ENCODE measurements at places on chromosomes 16 and 17.

DNA sequence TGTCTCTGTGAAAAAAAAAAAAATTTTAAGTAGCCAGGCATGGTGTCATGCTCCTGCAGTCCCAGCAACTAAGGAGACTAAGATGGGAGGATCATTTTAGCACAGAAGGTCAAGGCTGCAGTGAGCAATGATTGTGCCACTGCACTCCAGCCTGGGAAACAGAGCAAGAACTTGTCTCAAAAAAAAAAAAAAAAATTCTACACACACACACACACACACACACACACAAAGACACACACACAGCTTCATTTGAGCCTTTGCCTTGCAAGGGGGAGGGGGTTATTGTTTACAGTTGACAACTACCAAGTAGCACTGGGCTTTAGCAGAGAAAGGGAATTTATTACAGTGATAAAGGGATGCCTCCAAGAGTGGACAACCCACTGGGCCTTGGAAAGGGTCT lies 4.9 kb upstream of the POLR3E start:
- no peak for ATAC-seq

DNA sequence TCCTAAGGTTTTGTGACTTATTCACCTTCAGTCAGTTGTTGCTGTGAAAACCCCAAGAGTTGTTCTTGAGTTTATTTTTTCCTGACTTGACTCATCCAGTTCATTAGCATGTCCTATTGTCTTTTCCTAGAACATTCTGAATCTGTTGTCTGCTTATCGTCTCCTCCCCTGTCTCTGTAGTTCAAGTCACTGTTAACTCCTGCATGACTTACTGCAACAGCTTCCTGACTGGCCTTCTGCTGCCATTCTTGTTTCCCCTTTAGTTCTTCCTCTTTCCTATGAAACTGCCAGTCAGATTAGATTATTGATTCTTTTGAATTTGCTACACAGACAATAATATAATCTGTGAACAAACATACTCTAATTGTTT lies 161.5 kb downstream of the FTO start:
- ATAC-seq = no peak

GRCh38 chr16:47978491-47979163 lies 177.2 kb downstream of the ABCC12 start:
- no peak for ATAC-seq

DNA sequence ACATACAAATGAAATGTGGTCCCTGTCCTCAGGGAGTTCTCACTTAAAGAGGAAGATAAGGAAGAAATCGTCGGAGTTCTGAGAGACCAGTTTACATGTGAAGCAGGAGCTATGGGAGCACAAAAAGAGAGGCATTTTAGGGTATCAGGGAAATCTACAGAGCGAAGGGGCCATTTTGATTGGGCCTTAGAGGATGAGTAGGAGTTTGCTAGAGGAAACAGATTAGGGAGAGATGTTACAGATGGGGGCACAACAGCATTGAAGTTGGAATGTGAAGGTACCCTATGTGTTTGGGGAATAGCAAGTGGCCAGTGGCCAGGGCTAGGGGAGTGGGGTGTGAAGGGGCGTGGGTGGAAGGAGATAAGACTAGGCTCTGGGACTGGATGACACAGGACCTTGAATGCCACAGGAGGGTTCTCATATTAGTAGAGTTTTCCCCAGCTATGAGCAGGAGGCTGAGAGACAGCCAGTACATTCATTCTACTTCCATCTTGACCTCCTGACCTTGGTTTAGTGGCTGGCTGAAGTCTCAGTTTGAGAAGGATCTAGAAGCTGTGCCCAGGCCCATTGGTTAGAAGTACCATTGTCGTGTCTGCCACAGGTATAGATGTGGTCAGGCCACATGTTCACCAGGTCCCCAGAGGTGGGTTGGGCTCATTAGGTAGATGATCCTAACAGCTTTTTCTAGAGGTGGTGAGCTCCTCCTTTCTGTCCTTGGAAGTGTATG lies 34.8 kb downstream of the CPNE2 start:
- no peak for ATAC-seq

All from gastroesophageal sphincter (tissue), 4 donors.